ENCODE measurements at places on chromosomes 4 and X.

DNA sequence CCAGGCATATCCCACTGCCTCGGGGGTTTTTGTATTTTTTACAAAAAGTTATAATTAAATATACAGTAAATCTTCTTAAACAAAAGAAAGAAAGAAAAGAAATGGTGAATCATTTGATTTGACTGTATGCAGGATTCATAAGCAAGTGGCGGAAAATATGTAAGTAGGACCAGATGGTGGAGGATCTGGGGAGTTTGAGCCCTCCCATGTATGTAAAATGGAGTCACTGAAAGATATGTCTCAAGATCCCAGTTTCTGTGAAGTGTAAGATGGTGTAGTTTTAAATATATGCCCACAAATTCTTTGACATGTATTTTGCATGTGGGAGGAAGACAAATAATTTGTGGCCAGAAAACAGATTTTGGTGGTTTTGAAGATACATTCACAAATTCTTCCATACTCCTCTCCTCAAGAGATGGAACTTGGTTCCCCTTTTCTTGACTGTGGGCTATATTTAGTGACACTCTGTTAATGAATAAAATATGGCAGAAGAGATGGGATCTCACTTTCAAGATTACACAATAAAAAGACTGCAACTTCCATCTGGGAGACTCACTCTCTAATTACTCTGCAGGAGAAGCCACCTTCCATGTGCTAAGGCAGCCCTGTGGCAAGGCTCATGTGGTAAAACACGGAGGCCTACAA lies 133.6 kb upstream of the S100G start:
- no peak for DNase-seq

GRCh38 chr4:81466841-81467671 lies 4.7 kb downstream of the RASGEF1B start:
- no peak for DNase-seq

GRCh38 chr4:151811403-151811802 lies 50.6 kb upstream of the GATB start:
- no peak for DNase-seq

GRCh38 chr4:141652161-141652778 lies 15.9 kb downstream of the IL15 start:
- DNase-seq: no peak

DNA sequence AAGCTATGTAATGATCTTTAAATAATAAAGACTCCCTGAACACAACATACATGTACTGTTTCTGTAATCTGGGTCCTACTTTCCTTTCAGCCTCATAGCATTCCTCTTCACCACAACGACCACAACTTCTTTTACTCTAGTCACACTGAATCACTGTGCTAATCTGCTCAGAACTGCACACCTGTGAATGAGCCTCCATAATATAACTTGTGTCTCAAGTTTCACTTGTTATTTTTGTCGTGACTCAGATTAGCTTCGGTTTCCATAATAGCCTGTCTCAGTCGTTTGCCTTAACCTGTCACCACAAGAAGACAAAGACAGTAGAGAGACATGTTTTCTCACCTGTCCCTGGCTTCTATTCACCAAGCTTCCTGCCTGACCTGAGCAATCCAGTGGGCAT lies 61.8 kb downstream of the MAGED1 start:
- DNase-seq: no peak

DNA sequence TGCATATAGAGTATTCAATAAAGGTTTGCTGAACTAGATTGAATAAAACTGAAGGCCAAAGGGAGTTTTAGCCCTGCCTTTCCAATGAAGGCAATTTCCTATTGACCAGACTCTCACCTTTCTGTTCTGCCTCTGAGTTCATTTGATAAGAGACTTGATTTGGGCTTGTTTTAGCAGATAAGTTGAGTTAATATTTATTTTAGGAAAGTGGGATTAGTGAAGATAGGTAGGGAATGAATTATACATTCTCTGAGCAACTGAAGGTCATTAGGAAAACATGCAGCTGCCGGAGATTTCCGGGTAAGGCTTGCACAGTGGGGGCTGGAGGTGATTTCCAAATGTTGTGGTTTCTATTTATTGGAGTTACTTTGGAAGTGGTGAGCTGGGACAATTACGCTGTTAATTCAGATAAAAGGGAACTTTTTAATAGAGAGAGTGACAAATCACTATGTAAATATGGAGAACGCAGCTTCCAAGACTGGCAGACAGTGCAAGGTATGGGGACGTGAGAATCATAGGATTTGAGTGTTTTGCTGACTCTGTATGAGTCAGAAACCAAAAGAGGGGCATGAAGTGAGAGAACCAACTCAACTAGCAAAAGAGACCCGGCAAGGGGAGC lies 553.6 kb upstream of the BOD1L1 start:
- DNase-seq: no peak

GRCh38 chr4:155582971-155583437 lies 83.6 kb upstream of the GUCY1A1 start:
- no peak for DNase-seq

GRCh38 chrX:96002431-96002830 lies 682.2 kb upstream of the DIAPH2 start:
- DNase-seq: no peak

DNA sequence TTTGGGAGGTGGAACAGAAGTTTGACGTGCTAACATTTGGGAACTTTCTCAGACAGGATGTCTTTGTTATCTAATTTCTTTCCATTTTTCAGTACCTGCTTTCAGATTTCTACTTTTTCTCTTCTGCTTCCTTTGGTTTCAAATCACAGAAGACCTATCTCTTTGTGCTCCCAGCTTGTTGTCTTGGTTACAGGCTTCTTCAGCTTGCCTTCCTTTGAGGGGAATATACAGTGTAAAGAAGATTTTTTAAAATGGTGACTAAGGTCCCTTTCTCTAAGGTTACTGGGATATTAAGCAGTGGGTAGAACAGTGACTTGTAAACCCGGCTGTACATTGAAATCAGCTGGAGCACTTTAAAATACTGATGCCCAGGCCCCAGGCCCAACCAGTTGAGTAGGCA lies 48.0 kb downstream of the TMEM164 start:
- DNase-seq: no peak

DNA sequence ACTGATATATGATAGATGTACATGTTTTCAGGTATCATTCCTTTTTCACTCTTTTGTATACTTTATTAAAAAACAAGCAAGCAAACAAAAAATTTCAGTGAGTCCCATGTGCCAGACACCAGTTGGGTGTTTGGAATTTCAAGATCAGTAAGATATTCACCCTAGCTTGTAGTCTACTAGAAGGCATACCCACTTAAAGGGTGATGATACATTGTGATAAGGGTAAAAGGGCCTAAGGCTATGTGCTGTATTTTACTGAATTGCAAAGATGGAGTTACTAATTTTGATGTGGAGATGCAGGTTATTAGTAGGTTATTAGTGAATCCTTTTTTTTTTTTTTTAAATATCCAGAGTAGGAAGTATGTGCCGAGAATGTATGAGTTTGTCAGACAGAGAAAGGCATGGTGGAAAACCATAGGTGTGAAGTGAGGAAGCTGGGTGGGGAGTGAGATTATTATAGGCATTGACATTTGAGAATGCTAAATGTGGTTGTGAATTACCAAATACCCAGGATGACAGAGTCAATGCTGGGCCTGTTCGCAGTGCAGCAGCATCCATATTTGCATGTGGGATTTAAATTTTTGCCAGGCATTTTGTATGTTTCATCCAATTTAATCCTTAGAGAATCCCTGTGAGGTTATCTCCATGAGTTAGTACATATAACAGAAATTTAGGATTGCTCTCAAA lies 10.1 kb downstream of the STIM2 start:
- DNase-seq: no peak

- no peak for DNase-seq
Observed at GRCh38 chrX:132046533-132046932, 23.4 kb downstream of the STK26 start.

GRCh38 chr4:40309250-40309774 lies 25.8 kb upstream of the CHRNA9 start:
- DNase-seq: peak; percentile 92

DNA sequence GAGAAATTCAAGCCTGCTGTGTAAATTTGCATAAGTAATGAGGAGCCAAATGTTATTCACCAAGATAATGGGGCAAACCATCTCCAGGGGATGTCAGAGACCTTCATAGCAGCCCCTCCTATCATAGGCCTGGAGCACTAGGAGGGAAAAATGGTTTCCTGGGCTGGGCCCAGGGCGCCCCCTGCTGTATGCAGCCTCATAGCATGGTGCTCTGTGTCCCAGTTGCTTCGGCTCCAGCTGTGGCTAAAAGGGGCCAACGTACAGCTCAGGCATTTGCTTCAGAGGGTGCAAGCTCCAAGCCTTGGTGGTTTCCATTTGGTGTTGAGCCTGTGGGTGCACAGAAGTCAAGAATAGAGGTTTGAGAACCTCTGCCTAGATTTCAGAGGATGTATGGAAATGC lies 859.3 kb downstream of the RPA4 start:
- DNase-seq: peak; percentile 12

- no peak for DNase-seq
Observed at GRCh38 chr4:169159624-169160171, 111.1 kb downstream of the SH3RF1 start.

DNA sequence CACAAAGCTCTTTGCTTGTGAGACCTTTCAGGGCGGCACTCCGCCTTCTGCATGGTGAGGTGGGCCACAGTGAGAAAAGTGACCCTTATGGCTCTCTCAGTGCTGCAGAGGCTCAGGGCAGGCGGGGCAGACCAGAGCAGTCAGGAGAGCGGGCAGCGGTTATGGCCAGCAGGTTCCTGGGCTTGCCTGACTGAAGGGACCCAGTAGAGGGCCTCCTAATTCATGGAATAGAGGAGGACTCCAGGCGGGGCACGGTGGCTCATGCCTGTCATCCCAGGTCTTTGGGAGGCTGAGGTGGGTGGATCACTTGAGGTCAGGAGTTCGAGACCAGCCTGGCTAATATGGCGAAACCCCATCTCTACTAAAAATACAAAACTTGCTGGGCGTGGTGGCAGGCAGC lies 91.4 kb downstream of the CLNK start:
- DNase-seq: no peak

GRCh38 chr4:152098365-152099060 lies 337.7 kb upstream of the GATB start:
- DNase-seq: no peak

DNA sequence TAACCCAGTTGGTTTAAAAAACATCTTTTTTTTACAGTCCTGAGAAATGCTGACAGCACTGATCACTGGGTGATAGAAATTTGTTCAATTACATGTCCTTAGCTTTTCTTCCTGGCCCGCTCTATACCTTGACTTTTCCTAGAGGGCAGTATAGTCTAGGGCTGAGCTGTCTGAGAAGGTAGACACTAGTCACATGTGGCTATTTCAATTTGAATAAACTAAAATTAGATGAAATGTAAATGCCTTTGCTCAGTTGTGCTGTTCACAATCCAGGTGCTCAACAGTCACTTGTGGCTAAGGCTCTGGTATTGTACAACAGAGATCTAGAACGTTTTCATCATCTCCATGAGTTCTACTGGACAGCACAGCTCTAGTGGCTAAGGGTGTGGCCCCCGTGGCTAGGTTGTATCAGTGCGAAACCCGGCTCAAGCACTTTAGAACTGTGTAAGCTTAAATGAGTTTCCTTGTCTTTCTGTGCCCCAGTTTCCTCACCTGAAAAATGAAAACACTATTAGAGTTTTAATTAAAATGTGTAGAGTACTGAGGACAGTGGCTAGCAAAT lies 111.6 kb upstream of the WDR17 start:
- no peak for DNase-seq

DNA sequence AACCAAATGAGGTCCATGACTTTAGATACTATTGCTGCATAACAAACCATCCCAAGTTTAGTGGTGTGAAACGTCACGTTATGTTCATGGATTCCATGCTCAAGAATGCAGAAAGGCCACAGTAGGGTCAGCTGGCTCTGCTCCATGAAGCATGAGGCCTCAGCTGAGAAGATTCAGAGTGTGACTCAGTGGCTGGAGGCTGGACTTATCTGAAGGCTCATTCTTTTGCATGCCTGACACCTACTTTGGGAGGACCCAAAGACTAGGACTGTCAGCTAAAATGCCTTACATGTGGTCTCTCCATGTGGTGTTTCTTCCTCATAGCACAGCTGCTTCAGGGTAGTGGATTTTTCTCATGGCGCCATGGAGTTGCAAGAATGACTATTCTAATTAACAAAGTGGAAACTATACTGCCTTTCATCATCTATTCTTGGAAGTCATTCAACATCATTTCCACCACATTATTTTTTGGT lies 11.5 kb upstream of the CCDC149 start:
- DNase-seq: no peak

DNA sequence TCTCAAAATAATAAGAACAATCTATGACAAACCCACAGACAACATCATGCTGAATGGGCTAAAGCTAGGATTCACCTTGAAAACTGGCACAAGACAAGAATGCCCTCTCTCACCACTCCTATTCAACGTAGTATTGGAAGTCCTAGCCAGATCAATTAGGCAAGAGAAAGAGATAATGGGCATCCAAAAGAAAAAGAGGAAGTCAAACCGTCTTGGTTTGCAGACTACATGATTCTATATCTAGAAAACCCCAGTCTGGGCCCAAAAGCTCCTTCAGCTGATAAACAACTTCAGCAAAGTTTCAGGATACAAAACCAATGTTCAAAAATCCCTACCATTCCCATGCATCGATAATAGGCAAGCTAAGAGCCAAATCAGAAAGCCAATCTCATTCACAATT lies 59.0 kb downstream of the CHM start:
- DNase-seq: no peak

DNA sequence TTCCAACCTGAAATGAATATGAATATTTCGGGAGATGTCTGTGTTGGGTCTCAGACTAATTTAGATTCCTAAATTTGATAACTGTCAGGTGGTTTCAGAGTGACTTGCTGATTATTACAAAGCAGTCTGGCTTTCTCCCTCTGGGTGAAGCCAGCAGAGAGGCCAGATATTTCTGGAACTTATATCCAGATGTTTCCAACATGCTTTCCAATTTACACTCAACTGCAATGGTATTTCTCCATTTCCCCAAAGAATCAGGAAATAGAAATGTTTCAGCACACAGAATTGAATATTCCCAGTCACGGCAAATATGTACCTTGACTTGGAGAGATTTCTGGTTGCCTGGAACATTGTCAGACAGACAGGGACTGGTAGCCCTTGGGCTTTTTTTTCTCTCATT lies 48.5 kb upstream of the EGFL6 start:
- no peak for DNase-seq

DNA sequence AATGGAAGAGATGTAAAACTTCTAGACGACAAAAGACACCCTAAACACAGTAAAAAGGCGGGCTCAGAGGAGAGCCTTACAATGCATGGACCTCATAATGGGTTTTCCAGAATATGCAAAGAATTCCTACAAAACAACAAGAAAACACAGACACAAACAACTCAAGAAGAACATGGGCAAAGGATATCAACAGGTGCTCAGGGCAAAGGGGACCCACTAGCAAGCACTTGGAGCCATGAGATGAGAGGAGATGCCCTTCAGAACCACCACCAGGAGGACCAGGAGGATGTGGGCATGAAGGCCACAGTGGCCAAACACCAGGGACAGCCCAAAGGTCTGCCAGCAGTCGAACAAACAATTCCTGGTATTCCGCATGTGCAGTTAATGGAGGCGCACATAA lies 17.2 kb downstream of the PDZD4 start:
- no peak for DNase-seq

Data from activated naive CD8-positive, alpha-beta T cell treated with anti-CD3 and anti-CD28 coated beads, Interleukin-2, amount 10 ng/mL, durations not matched to agents 7 days and 5 days (primary cell).